Adrenal gland (tissue), 19 donors: ENCODE measurements at places on chromosomes 4 and X.

GRCh38 chrX:133985164-133985966 lies at the start of gene GPC3:
Gene GPC3, minus strand, starts transcription at chrX:133985594.
- peak; percentile 18 for DNase-seq

GRCh38 chr4:1155314-1155713 lies 17.1 kb downstream of the SPON2 start:
- DNase-seq, result no peak

DNA sequence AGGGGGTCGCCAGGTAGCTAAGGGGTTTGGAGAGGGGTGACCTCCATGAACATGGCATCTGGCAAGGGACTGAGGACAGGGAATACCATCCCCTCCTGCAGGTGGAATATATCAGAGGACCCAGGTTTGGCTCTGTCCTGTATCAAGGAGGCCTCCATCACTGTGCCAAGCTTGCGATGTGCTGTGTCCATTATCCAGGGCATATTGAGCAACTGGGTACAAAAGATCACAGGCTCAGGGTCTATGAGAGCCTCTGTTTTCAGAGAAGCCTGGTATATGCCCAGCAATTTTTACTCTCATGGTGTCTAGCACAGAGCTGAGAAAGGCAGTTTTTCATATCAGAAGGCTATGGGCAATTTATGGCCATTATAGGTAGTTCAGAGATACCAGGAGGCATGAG lies 16.6 kb upstream of the TCEAL5 start:
- no peak for DNase-seq

- DNase-seq, result no peak
Measured at GRCh38 chr4:7461230-7461629, 26.5 kb upstream of the PSAPL1 start.

DNA sequence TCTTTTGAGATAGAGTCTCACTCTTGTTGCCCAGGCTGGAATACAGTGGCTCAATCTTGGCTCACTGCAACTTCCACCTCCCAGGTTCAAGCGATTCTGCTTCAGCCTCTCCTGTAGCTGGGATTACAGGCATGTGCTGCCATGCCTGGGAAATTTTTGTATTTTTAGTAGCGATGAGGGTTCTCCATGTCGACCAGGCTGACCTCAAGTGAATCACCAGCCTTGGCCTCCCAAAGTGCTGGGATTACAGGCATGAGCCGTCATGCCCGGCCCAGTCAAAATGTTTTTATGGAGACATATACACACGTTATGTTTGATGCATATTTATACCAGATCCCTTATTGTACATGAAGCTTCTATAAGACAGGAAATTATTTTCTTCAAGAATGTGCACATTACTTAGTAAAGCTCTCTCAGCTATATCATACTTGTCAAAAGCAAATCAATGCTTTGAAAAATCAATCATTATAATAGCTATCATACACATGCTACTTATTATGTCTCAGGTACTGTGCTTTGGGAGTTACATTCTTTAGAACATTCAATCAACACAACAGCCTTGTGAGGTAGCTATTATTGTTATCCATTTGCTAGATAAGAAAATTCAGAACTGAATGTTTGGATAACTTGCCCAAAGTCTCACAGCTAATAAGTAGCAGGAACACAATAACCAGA lies 269.2 kb downstream of the FSTL5 start:
- no peak for DNase-seq

- DNase-seq, result no peak
Measured at GRCh38 chr4:176499518-176499917, 179.8 kb downstream of the SPCS3 start.

DNA sequence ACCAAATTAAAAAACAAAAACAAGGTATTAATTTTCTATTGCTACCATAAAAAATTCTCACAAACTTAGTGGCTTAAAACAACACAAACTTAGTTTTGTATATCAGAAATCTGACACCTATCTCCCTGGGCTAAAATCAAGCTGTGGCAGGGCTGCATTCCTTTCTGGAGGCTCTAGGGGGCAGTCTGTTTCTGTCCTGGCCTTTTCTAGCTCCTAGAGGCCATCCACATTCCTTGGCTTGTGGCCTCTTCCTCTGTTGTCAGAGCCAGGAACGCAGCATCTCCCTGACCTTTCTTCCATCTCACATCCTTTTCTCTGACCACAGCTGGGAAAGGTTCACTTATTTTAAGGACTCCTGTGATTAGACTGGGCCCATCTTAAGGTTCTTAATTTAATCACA lies 38.9 kb upstream of the TLR2 start:
- DNase-seq, result no peak

DNA sequence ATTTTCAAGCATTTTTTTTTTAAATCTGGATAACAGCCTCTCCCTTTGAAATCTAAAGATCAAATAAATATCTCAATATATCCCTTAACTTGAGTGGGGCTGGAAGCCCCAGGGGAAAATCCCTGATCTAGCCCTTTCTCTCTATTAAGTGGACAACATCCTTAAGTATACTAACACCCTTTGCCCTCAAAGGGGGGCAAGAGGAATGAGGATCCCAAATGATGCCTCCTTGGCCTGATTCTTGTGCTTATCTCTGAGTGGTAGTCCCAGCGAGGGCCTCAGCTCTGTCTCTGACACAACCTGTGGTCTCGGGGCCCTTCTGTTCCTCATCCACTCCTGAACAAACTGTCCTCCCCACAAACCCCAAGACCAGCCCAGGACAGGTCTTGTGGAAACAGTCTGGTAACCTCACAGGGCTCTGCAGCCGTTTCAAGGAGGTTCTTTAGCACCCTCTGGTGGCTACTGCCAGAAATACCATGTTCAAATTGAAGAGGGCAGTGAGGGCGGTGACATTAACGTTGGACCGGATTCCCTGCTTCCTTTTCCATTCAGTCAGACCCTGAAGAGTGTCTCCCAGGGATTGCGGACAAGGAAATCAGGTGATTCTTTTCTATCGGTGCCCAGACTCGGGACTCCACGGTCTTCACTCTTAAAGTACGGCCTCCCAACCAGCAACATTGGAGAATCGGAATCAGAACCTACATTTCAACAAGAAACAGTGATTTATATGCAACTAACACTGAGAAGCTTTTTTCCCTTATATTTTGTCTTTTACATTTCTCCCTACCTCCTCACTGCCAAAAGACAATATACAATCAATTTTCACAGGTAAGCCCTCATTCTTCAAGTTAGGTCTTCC lies 13.0 kb downstream of the CXCL13 start:
- DNase-seq, result peak; percentile 77

GRCh38 chr4:171007618-171008390 lies 805.4 kb upstream of the GALNTL6 start:
- no peak for DNase-seq

GRCh38 chr4:29578329-29578728 lies 1141.8 kb upstream of the PCDH7 start:
- no peak for DNase-seq

DNA sequence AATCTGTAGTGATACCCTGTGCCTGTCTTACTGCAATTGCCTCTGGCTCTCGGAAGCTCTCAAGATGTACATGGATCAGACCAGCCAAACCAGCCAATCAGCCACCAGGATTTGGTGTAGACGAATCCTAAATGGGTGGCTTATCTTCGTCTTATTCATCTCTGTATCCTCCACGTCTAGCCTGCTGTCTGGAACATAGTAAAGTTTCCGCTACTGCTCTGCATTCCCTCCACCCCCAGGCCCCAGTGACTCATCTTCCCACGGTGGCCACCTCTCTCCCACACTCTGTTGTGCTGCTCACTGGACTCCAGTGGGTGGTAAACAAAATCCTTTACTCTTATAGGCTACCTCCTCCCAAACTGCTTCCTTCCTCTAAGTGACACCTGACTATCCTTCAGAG lies 37.8 kb downstream of the SEPTIN6 start:
- peak; percentile 78 for DNase-seq

DNA sequence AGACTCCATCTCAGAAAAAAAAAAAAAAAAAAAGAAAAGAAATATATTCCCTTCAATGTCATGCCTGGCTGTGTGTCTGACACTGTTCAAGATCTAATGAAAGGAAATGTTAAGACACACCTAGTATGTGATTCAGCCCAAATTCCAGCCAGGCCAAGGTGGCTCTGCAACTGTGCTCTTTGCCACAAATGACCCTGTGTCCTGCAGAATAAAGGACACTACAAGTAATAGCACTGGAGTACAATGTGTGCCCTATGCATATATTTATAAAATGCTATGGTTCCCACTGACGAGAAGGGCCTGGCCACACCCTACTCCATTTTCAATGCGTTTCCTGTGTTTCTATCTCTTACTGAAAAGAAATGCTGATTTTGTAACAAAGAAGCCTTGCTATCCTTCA lies 98.0 kb upstream of the SORBS2 start:
- no peak for DNase-seq

DNA sequence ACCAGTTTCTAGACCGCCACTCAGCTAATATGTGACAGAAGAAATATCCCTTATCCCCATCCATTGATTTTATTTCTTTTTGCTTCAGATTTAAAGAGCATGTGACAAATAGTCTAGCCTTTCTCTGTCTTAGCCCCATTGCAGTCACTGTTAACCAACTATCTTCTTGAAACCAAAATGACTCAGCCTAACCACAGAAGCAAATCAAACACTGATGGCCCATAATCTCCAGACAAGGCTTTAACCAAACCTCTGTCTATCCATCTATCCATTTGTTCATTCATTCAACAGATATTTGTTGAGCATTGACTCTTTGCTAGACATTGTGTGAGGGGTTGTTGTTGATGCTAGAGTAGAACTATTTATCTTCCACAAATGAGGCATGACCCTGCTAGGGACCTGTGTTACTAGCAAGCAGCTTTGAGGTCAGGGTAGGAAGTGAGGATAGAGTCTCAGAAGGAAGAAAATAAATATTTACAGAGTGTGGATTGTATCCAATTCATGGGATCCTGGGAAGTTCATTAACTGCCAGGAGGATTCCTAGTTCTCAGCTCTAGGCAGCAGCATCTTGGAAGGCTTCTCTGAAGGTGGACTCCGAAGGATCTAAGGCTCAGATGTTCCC lies 22.5 kb downstream of the HNRNPH2 start:
- DNase-seq, result no peak

GRCh38 chr4:187491959-187492358 lies 503.6 kb upstream of the ZFP42 start:
- DNase-seq, result no peak

DNA sequence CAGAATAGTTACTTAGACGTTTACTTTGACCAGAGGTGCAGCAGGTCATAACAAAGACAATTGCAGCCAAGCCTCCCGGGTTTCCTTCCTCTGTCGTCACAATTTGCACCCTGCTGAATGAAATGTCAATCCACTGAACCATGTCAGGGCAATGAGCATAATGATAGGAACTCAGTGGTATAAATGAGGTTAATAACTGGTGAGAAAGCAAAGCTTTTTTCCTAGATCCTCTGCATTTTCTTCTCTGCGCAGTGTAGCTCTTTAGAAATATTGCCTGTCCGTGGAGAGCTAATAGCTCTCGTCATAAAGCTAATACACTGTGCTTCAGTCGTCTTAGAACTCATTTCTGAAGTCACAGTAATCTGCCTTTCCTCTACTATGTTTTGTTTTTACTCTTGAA lies 1960.1 kb upstream of the ADGRL3 start:
- DNase-seq, result no peak

DNA sequence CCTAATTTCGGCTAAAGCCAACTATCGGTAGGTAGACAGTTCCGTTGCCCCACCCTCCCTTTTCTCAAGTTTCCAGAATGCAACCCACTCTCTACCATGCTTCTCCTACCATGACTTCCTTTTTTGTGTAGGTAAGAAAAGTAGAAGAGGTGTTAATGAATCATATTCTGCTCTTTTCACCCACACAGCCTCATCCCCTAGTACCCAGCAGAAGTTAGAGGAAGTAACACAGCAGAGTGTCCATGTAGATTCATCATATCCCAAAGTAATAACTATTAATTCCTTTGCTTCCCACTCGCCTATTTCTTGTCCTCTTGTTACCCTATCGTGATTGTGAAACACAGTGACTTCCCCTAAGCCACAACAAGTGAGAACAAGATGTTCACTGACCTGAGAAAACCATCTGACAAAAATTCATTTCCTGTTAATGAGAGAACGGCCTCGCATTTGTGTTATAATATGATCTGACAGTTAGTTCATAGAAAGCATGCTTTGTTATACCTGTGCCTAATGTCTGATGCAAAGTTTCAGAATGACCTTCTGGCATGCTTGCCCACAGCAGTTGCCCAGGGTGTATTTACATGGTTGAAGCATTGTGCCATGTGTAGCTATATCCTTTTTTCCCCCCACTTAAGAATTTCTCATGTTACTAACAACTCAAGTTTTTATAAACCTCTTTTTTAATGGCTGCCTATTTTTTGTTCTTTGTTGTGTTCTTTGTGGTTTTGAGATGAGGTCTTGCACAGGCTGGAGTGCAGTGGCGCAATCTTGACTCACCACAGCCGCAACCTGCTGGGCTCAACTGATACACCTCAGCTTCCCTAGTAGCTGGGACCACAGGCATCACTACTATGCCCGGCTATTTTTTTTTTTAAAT lies 185.6 kb downstream of the RAP1GDS1 start:
- DNase-seq, result no peak

GRCh38 chr4:36399762-36400353 lies 118.4 kb downstream of the DTHD1 start:
- DNase-seq, result peak; percentile 45

DNA sequence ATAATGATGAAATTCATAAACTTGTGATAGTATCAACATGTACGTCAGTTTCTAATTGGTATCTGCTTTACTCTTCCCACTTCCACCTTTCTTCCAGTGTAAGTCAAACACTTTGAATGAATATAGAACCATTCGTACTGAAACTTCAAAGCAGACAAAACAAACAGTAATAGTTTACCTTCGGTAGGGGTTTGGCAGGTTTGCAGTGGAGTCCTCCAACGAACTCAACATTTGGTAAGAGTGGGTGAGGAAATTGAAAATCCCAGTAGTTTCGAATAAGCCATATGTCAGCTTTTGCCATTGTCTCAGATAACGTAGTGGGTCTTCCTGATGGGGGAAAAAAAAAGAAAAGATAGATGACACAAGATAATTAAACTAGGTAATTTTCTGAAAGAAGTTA lies 2.2 kb downstream of the UGT2B4 start:
- DNase-seq, result no peak

DNA sequence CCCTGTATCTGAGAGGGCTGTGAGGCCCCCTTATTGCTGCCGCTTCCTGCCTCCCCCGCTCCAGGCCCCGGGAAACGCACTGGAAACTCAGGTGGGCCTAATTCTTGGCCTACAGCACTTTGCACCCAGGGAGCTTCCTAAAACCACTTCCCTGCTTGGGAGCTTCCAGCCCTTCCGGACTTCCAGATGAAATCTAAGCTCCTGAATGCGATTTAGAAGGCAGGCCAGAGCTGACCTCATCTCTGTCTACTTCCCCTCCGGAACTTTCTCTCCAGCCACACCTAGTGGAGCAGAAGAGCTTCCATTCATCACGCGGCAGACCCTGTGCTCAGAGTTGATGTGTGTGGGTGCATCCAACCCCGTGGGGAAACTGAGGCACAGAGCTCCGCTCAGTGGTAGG lies 84.2 kb downstream of the SORCS2 start:
- no peak for DNase-seq

DNA sequence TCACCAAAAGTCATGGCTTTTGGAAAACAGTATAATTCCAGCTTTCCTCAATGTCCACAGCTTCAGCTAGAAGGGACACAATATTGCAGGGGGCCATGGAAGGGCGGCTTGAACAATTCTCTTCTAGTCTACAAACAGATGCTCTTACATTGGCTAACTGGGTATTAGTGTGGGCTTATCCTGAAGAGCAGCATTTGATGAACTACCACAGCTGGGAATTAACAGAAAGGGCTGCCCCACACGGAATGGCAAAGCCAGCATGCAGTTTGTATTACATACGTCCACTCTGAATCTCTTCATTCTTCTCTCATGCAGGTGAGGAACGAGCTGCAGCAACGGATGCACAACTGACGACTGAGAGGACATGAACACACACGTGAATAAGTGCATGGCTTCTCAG lies 13.0 kb upstream of the PDCL2 start:
- no peak for DNase-seq
